Airway epithelial cell (primary cell): ENCODE measurements at places on chromosomes 1 and 21. TPM values are rescaled to one million over a fixed set of nuclear protein-coding genes. Genes with fewer than 3 reads are reported as not detected.

The RAP1GAP gene
- 0.46 and 1.8 TPM in 2 replicates for total RNA-seq

The LAMB3 gene
- 652 and 749 TPM in 2 replicates for total RNA-seq

The OMA1 gene
- total RNA-seq: 12.9 and 17.5 TPM in 2 replicates

The NMNAT2 gene
- total RNA-seq: under 0.01 TPM in 1 of 2 replicates, not detected in the other

The TBX19 gene
- total RNA-seq: 0.09 and 0.42 TPM in 2 replicates

The SYTL1 gene
- total RNA-seq: 72.4 and 96.0 TPM in 2 replicates

The KCNJ15 gene
- 21.1 and 27.5 TPM in 2 replicates for total RNA-seq

The KCNE2 gene
- total RNA-seq: not detected in 2 replicates

The NBPF8 gene
- total RNA-seq: 2.5 and 3.6 TPM in 2 replicates
